Right cardiac atrium (tissue), 5 donors: ENCODE measurements at places on chromosomes 11 and 22. TPM values are rescaled to one million over a fixed set of nuclear protein-coding genes. Genes with fewer than 3 reads are reported as not detected.

DNA sequence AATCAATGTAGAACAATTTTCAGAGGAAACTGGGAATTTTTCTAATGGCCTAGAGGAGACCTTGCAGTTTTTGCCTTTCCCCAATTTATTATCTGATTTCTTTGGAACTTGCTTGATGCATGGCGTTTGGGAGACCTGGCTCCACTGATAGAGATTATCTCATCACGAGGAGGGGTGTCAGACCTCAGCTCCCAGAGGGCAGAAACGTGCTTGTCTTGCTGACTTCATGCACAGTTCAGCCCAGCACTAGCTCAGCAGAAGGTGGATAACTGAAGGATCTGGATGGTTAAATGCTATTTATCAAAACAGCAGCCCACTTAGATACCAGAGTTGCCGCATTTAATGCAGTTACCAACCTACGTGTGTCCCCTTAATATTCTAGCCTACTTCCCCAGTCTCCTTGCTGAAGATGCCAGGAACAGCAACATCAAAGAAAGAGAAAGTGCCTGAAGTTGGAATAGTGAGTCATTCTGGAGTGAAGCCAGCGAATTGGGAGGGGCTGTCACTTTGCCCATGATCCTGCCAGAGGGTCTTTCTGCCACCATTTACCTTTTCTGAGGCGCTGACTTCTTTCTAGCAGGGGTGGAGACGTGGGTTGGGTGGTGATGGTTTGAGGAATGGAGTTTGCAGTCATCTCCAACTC is 133.5 kb upstream of the CADM1 start:
- no peak for DNase-seq

DNA sequence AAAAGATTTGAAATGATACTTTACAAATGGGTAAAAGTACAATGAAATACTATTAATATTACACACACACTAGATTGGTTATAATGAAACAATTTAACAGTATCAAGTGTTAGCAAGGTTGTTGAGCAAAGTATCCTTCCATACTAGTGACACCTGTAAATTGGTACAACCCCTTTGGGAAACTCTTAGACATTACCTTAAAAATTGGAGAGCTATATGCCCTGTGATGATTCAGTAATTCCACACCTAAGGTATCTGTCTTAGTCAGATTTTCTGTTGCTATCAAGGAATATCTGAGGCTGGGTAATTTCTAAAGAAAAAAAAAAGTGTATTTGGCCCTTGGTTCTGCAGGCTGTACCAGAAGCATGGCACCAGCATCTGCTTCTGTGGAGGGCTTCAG is 7.4 kb upstream of the GDPD4 start:
- no peak for DNase-seq

- no peak for DNase-seq
Measured at GRCh38 chr22:37431366-37431765, 4.1 kb upstream of the ELFN2 start.

RASSF10 gene
- total RNA-seq: 0.50 TPM

TMEM191B gene
- 1.4 TPM for total RNA-seq

OR52A5 gene
- not detected for total RNA-seq

MAPK8IP1 gene
- 6.2 TPM for total RNA-seq

AP1B1 gene
- total RNA-seq: 41.9 TPM
